ENCODE measurements at places on chromosomes 5 and 9. TPM values are rescaled to one million over a fixed set of nuclear protein-coding genes. Genes with fewer than 3 reads are reported as not detected.

Gene NKD2
- 0.54 TPM for total RNA-seq

- DNase-seq = no peak
Observed at GRCh38 chr5:158313733-158314464, 455.0 kb upstream of the CLINT1 start.

DNA sequence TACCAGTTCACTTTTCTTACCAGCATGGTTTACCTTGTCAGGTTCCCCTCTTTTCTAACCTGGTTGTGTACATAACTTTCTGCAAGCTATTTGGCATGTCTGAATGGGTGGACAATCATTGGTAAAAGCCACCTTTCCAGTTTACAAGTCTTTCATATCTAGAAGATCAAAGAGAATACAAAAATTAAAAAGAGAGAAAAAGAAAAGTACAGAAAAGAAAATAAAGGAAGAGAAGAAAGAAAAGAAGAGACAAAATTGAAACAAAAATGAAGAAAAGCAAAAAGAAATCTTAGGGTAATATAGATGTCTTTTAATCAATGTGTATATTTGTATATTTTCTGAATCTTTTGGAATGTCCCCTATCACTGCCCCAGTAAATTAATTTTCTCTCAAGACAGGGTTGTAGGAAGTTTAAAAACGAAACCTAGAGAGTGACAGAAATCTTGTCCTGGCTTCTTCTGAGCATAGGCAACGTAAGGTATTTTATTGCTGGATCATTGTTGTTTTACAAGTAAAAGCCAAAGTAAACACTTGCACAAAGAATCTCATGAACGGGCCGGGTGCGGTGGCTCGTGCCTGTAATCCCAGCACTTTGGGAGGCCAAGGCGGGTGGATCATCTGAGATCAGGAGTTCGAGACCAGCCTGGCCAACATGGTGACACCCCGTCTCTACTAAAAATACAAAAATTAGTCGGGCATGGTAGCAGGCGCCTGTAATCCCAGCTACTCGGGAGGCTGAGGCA is 98.7 kb upstream of the IFNE start:
- no peak for DNase-seq

DNA sequence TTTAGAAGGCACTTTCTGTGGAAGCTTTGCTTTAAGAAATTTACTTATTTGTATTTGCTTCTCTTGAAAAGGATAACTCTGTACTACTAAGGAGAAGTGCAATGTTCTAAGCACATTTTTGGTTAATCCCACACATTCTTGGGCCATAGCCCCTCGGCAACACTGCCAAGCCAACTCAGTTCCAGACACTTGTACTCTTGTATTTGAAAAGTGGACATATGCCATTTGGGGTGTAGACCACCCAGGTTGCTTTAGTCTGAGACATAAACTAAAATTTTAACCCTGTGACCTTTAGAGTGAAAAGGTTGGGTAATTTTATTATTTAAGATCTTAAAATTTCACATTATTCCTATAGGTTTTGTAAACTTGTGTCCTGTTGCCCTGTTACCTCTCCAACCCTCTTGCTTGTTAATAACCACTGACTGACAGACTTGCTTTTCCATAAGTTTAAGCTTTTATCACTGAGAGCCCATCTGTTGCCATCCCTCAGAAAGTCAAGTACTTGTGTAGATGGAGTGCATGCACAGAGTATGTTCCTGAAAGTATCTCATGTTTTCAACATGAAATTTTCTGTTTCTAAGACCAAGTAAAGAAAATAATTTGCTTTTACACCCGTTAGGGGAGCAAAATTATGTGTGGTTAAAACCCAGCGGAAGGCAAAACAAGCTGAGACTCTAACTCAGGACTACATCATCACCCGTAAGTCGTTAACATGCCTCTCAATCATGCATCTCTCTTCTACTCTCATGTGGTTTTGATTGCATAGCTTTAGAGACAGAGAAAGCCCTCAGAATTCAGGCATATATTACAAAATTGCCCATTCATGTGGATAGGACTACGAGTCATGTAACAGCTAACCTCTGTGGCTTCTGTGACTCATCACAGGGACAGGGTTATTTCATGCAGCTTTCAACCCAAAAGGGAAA is 117.3 kb downstream of the GDNF start:
- DNase-seq = no peak

- no peak for DNase-seq
Observed at GRCh38 chr9:15501179-15501578, 9.6 kb downstream of the PSIP1 start.

Gene IFNA2
- total RNA-seq = not detected

DNA sequence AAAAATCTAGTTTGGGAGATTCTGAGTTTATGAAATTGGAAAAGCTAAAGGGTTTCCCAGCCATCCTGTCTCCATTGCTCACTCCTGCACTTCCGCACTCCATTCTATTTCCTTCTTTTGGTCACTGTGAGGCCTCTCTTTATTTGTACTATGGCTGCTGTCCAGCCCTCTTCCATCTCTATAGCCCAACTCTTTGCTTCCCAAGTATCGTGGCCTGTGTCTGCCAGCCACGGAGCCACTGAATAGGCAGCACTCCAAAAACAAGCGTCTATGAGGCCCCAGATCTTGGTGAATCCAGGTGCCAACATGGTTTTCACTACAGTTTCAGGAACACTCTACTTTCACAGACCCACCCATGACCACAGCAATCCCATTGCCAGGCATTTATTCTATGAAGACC is 37.2 kb downstream of the GRAMD2B start:
- no peak for DNase-seq

DNA sequence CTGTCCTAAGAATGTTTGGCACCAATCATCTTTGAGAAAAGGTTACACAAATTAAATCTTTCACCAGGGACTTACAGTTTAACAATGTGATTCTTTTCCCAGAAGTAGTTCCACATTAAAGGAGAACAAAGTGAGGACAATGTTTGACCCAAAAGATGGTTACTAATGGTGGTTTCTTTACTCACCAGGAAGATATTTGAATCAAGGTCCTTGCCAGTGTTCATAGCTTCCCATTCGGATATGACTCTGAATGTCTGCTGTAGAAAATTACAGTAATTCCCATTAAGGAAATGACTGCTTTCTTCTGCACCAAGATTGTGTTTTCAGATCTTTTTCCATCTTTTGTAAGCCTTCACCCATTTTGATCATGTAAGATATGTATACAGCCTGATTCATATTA is 114.6 kb upstream of the ADAMTSL1 start:
- no peak for DNase-seq

Gene SLC6A19
- total RNA-seq = 0.08 TPM

- no peak for DNase-seq
Observed at GRCh38 chr5:150142959-150143349, 12.7 kb downstream of the PDGFRB start.

GRCh38 chr9:127404631-127405030 is 7.7 kb downstream of the SLC2A8 start:
- DNase-seq = no peak

Gene CTXN3
- total RNA-seq = not detected

- DNase-seq = no peak
Observed at GRCh38 chr9:106421772-106422171, 441.2 kb upstream of the ZNF462 start.

Gene PRLR
- 0.19 TPM for total RNA-seq

Data from activated T-cell treated with anti-CD3 and anti-CD28 coated beads, Interleukin-2, amount 50 U/mL, for 4 hours (primary cell).